ENCODE measurements at places on chromosomes 1 and 21.

DNA sequence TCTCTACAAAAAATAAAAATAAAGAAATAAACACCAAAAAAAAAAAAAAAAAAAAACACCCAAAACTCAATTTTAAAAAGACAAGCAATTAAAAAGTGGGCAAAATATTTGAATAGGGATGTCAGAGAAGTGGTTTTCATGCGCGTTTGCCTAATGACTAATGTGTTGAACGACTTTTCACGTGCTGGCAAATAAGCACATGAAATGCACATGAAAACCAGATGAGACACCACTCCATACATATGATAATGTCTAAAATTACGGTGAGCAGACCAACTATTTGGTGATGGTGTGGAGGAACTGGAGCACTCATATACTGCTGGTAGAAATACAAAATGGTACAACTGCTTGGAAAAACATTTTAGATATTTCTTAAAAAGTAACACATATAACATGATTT is 39.4 kb upstream of the UHMK1 start:
- DNase-seq = no peak

- no peak for DNase-seq
Measured at GRCh38 chr1:51520700-51521248, 1.7 kb upstream of the EPS15 start.

GRCh38 chr1:214396330-214396729 is 115.4 kb downstream of the SMYD2 start:
- DNase-seq = no peak

- no peak for DNase-seq
Measured at GRCh38 chr1:49364676-49365075, 588.0 kb upstream of the BEND5 start.

DNA sequence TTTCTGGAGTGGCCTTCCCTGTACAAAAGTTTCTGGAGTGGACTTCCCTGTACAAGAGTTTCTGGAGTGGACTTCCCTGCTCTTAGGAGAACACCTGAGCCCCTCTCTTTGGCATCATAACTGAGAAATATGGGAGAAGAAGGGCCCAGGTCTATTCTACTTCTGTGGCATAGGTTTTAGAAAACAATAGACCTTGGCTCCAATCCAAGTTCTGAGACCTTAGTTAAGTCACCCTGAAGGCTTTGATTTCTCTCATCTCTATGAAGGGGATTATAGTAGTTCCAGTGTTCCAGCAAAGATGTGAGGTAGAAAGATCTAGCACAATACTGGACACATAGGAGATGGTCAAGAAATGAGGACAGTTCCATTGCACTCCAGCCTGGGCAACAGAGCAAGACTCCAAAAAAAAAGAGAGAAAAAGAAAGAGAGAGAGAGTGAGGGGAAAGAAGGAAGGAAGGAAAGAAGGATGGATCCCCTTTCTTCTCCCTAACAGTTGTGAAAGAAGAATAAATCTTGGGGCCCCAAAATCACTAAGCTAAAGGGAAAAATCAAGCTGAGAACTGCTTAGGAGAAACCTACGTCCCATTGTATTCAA is 13.3 kb upstream of the EIF4G3 start:
- DNase-seq = no peak

GRCh38 chr1:56512724-56513494 is 66.5 kb downstream of the PLPP3 start:
- no peak for DNase-seq

- no peak for DNase-seq
Measured at GRCh38 chr1:15709226-15709625, 25.1 kb downstream of the PLEKHM2 start.

- DNase-seq = no peak
Measured at GRCh38 chr1:24640288-24640687, 2.8 kb upstream of the SRRM1 start.

DNA sequence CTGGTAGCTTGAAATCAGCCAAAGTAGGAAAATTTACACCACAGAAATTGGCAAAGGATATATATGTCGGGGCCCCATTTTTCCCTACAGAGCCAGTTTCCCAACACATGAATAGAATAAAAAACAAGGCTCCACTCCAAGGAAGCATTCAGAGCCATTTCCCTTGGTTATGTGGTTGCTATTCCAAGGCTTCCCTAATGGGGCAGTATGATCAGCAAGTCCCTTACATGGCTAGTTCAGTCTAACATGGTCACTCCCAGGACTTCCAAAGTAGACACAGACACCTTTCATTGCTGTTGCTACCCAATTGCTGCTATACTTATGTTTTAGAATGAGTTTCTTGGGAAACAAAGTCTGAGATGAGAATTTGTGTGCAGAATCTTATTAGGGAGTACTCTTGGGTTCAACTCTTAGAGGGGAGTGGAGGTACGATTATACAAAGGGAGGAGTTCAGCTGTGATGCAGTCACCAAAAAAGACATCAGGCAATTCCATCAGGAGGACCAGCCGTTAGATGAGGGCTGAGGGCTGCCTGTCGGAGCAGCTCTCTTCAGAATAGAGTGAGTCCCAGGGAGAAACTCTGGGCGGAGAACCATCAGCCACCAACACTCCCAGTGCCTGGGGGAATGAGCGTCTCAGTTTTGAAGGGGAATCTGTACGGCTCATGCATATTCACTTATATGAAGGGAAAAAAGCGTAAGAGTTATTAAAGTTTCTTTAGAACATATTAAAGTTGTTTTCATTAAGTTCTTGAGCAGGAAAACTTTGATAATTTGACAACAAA is 92.9 kb downstream of the C21orf91 start:
- DNase-seq = no peak

GRCh38 chr1:236869911-236870310 is 74.8 kb downstream of the MTR start:
- no peak for DNase-seq

- DNase-seq = no peak
Measured at GRCh38 chr1:71509051-71509595, 428.3 kb upstream of the ZRANB2 start.

All from stimulated activated CD8-positive, alpha-beta memory T cell treated with anti-CD3 and anti-CD28 coated beads, Interleukin-4, amount 100 ng/mL, for 1 hour (primary cell).